LoVo (cell line): ENCODE measurements at places on chromosomes 16 and 17.
A peak's percentile ranks its signal among the peaks of the same experiment; 100 is the strongest.

GRCh38 chr17:81870981-81871386 is at the start of gene ARHGDIA:
TSS of gene ARHGDIA (minus strand) at chr17:81871337. CDS start at chr17:81869930, 1,407 bp downstream.
- no peak for DNase-seq

DNA sequence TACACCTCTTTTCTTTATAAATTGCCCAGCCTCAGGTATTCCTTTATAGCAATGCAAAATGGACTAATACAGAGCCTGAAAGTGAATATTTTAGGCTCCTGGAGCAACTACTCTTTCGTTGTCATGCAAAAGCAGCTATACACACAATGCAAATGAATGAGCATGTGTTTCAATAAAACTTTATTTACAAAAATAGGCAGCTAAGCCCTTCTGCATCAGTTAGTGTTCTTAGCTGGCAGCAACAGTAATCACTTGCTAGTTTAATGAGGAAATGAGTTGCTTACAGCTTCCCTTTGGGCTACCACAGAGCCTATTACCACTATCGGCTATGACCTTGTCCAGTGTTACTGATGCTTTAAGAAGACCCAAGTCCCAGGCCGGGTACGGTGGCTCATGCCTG is 402.9 kb downstream of the XYLT1 start:
- DNase-seq: no peak

DNA sequence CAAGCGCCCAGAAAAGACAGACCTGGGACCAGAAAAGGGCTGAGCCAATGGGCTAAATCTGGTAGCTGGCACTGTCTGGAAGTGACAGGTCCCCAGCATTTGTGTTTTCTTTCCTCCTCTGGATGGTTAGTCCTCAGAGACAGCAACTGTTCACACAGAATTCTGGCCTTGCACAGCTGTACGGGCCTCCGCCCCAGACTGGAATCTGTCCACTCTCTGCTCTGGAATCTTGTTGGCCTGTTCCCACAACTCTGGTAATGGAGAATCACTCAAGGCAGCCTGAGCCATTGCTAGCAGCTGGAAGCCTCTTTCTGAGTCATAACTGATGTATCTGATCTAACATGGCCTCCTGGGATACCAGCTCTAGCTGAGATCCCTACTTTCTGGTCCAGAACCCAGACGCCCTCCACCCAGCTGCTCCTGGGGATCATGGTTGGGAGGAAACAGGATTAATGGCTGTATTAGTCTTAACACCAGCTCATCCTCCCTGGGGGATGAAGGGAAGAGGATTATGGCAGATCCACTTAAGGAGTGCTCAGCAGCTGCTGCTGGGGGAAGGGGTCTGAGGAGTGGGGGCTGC is 9.1 kb downstream of the ZNF668 start:
- DNase-seq: peak; percentile 18

GRCh38 chr16:14203166-14203565 is 132.0 kb downstream of the MRTFB start:
- no peak for DNase-seq

DNA sequence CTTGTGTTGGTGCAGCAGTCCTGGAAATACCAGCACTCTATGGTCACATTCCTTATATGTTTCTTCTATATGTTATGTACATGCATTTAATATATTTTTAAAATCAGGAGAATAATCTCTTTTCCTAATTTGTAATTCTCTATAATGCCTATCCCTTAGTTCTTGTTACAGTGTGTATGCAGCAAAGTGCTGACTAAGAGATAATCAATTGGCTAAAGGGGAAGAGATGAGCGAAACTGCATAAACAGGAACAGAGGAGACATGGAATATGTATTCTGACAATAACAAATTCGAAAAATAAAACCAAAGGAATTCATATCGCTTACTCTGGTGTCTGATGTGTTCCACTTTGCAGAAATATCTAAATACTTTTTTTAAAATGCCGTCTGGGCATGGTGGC is 41.7 kb downstream of the SYNRG start:
- DNase-seq: no peak

DNA sequence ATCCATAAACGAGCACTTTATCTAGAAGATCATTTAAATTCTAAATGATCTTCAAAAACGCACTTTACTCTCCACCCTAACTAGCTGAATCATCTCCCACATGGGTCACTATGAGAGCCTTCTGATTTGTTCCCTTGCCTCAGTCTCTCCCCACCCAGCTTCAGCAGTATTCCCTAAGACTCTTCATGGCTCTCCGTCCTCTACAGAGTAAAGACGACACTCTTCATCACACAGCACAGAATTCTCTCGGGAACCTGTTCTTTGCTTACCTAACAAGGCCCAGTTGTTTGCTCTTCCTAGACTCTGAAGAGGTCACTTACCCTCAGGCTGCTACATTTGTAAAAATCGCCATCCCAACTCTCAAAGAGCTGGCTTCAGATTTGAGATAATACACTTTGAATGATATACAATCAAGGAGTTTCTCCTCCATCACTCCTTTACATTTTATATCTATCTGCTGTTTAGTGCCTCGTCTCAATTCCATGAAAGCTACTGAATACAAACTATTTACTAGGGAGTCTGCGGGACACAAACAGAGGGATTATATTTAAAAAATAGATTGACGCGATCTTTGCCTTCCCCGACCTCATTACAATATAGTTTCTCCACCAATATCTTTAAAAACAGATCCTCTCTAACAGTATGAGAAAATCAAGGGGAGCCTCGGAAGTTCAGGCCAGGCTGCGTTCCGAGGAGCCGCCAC is 511 bp upstream of the LIG3 start:
- peak; percentile 26 for DNase-seq

DNA sequence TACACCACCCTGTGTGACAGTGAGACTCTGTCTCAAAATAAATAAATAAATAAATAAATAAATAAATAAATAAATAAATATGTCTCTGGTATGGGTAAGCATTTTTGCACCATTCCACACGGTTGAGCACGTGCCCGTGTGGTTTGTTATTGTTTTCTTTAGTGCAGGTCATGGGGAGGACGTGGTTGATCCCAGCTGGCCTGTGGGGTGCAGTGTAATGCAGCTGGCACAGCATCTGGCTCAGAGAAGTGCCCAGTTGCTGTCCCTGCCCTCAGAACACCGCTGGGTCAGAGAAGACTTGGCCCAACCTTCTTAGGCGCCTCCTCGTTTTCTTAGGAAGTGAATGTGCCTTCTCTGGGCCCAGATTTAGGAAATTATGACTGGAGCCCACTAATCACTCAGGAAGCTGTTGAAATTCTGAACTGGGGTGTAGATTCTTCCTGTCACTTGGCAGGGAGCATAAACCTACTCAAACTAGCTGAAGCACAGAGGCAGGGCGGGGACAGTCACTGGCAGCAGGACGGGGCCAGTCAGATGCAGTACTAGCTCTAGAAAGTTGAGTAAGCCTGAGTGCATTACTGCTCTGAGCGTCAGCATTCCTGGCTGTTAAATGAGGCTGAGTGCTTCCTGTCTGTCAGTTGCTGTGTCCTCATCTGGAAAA is 85.9 kb downstream of the SNX29 start:
- DNase-seq: no peak

DNA sequence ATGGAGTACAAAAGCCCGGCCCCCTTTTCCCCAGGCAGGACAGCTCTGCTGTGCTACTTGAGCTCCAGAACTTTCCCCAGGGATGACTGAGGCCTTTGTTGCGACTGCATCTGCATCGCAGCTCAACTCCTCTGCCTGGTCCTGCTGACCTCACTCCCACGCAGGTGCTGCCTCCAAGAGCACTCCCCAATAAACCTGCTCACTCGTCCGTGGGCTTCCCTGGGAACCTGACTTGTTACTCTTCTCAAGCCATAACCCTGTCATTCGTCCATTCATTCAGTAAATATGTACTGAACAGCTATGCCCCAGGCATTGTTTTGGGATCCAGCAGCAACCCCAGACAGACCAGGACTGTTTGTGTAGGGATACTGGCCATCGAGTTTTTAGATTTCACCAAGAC is 11.6 kb upstream of the RMI2 start:
- no peak for DNase-seq

DNA sequence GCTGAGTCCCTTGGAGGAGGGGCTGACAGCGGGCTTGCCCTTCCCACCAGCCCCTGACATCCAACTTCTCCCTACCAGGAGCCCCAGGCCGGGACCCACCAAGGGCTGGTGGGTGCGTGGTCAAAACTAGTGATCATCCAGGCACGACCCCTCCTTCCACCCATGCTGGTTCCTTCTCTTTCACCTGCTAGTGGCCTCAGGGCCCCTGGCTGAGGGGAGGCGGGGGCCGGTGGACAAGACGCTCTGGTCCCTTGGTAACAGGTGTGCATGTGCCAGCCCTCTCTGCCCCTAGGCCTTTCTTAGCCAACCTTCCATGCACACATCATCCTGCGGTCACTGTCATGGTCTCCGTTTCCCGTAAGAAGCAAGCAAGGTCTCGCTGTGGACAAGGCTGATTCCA is 8.4 kb downstream of the ZNF213 start:
- no peak for DNase-seq

GRCh38 chr16:85169333-85170065 is 57.2 kb upstream of the CIBAR2 start:
- DNase-seq: peak; percentile 9

GRCh38 chr17:30926516-30926915 is 4.8 kb downstream of the ADAP2 start:
- no peak for DNase-seq

DNA sequence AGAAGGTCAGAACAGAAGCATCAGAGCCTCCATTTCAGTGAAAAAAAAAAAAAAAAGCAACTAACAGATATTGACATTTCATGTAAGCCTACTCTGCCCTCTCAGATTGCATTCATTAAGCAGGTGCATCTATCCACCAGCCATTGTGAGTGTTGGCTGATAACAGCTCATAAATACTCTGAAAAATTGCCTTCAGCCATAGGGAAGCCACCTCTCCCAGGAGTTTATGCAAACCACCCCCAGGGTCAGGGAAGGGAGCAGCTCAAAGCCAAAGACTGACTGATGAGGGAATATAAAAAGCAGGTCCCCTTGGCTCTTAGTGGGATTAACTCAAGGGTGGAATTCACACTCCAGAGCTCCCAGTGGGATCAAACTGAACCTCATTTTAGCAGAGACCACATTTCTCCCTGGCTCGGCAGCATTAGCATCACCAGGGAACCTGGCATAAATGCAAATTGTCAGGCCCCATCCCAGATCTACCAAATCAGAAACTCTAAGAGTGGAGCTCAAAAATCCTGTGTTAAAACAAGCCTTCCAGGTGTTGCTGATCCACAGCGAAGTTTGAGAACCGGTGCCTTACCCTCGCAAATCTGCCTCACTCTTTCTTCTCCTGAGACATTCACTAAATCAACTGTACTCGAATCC is 14.2 kb downstream of the APOH start:
- no peak for DNase-seq

GRCh38 chr17:36921095-36921851 is 16.0 kb upstream of the LHX1 start:
- peak; percentile 83 for DNase-seq

- peak; percentile 75 for DNase-seq
These were observed 25.6 kb upstream of the MRPS23 start for GRCh38 chr17:57875290-57876022.

DNA sequence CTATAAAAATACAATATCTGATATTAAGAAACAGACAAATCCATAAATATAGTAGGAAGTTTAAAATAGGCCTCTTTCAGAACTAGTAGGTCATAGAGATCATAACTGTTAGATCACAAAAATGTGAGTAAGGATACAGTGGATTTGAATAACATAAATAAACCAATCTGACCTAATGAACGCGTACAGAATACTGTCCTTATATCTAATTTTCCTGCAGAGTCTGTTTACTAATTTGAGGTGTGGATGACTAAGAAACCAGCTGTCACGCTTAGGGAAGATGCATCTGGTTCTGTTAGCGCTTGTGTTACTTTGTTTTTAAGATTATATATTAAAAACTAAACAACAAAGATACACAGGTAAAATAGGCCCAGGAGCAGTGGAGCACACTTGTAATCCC is 14.8 kb downstream of the CPD start:
- DNase-seq: no peak

DNA sequence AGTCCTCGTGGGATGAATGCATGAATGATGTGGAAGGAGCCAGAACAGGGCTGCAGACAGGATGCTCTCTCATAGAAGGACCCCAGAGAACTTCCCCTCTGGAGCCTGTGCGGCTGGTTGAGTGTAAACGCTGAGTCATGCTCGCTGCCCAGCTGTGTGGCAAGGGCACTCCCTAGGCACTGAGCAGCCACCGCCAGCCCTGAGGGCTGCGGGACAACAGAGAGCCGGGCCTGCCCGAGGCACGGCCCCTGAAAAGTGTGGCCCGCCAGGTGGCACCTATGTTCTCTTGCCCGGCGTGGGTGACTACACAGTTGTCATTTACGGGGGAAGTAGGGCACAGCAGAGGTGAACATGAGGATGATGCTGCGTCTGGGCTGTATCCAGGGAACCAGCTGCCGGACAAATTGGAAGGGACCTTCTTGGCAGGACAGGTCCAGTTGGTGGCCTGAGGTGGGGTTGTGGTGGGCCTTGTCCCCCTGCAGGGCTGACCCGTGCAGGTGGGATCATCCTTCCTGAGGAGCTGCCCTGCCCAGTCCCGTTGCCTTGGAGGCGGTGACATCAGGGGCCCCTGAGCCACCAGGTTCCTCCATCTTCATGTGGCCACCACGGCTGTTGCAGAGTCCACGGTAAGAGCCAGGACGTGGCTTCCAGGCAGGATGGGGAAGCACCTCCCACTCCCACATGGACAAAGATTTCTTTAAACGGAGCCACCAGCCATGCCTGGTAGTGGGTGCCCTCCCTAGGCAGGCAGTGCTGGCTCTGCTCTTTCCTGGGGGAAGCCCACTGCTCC is 94.8 kb upstream of the CBX4 start:
- peak; percentile 53 for DNase-seq

- no peak for DNase-seq
These were observed 79.9 kb downstream of the GPRC5B start for GRCh38 chr16:19804538-19805323.

DNA sequence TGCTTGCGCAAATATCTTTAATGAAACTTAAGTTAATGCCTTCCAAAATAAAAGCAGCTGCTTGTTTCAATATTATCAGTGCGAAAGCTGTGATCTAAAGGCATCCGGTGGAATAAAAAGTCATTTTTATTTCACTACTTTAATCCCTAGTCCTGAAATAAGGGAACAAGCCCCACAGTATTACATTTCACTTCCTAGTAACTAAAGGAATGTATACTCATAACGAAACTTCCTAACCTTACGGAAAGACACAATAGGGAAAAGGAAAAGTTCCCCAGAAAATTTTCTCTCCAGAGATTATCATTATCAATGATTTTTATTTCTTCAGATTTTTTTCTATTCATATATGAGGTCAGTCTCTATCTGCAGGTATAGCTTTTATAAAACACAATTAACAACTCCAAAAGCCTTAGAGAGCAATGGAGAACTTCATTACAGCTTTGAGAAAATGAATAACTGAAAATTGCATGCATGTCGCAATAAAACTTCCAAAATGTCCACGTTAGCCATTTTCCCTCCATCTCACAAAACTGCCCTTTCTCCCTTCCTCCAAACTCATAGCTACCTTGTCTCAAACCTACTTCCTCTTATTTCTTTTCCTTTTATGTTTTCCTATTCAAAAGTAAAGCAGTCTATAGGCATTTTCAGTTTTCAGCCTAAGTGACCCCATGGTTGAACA is 154.3 kb upstream of the MED13 start:
- DNase-seq: no peak
